SHP77 treated with DMSO at 0.1 percent for 48 hours (cell line): ENCODE measurements at places on chromosomes 5 and 9.

- no peak for DNase-seq
Measured at GRCh38 chr9:23812673-23813072, 13.4 kb downstream of the ELAVL2 start.

GRCh38 chr9:20117986-20118385 lies 329.1 kb upstream of the SLC24A2 start:
- DNase-seq, result no peak

GRCh38 chr9:121082075-121082474 lies 7.3 kb downstream of the CNTRL start:
- DNase-seq, result no peak

- DNase-seq, result no peak
Measured at GRCh38 chr9:91037511-91038482, 236.2 kb downstream of the SYK start.

DNA sequence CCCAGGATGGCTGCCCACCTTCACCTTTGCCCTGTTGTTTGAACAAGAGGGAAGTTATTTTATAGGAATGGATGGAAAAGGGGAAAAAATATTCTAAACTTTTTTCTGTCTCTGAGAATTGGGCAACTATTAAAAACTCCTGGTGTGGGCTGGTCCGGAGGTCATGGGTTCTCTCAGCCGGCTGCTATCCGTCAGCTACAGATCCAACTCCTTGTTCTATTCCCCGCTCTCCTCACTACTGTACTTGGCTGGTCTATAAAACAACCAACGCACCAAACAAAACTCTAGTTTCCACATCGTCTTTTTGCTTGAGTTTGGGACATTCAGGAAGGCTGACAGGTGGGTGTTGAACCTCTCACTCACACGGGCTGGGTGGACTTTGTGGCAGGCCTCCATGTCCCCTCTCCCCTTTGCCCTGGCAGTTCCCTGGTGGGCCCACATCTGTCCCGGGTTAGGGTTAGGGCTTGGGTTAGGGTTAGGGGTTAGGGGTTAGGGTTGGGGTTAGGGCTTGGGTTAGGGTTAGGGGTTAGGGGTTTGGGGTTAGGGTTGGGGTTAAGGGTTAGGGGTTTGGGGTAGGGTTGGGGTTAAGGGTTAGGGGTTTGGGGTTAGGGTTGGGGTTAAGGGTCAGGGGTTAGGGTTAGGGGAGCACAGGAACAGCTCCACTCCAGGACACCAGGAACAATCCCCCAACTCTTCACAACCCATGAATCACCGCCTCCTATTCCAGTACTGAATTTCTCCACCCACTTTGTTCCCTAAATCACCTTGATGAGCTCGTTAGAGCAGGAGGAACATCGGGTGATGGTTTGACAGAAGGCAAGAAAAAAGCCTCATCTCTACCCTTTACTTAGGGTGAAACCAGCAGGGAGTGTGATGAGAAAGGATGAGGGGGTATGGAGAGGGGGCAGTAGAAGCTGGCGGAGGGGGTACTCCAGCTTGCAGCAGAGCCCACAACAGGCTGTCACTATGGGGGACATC lies 302.1 kb upstream of the IRX4 start:
- DNase-seq, result no peak

- no peak for DNase-seq
Measured at GRCh38 chr9:16651446-16651964, 219.0 kb downstream of the BNC2 start.

- peak; percentile 22 for DNase-seq
Measured at GRCh38 chr9:89684912-89685636, 80.3 kb downstream of the GADD45G start.

DNA sequence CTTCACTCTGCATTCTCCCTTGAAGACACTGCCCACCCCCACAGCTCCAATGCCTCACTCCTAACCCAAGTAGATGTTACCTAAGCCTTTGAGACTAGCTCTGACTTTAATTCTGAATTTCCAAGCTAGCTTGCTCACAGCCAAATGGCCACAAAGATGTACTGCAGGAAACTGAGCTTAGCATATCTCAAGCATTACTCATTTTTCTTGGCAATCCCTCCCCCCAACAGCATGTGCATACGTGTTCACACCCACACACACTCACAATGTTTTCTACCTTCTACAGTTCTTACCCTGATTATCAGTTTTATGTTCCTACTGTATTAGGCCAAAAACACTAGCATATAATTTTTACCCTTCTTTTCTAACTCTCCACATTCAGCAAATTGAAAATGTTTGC lies 13.7 kb upstream of the GRIA1 start:
- DNase-seq, result no peak

GRCh38 chr9:120718316-120718715 lies 4.0 kb upstream of the MEGF9 start:
- no peak for DNase-seq

GRCh38 chr5:179417016-179417415 lies 71.8 kb upstream of the ADAMTS2 start:
- DNase-seq, result no peak

- DNase-seq, result no peak
Measured at GRCh38 chr5:1564182-1564748, 40.5 kb upstream of the LPCAT1 start.
